ENCODE measurements at places on chromosomes 4 and X. TPM values are rescaled to one million over a fixed set of nuclear protein-coding genes. Genes with fewer than 3 reads are reported as not detected.

NXF2 gene
- total RNA-seq, result not detected

OPRPN gene
- not detected for total RNA-seq

SHROOM4 gene
- 0.44 TPM for total RNA-seq

KLB gene
- total RNA-seq, result under 0.01 TPM

KLHL13 gene
- total RNA-seq, result 0.14 TPM

UGT8 gene
- total RNA-seq, result 0.14 TPM

NAT8L gene
- 0.66 TPM for total RNA-seq

RBMX2 gene
- total RNA-seq, result 21.2 TPM

Data from placental pericyte (primary cell).